ENCODE measurements at places on chromosomes 5 and 9.

DNA sequence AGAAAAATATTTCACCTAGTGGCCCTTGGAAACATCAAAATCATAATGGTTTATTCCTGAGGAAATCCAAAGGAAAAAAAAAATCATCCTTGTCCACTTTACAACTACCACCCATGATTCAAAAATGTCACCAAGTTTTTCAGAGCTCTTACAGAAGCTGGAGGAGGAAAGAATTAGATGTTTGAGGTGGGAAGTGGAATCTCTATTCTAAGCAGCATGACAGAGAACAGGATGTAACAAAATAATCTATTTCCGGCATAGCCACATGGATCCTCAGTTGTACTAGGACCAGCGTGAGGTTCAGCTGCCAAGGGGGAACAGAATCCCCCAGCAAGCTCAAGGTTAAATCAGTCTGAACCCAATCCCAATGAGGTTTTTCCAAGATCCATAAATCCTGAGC is 40.2 kb downstream of the FBXW11 start:
- DNase-seq = no peak

- DNase-seq = peak; percentile 48
These were observed 43.5 kb downstream of the ADAMTS2 start for GRCh38 chr5:179301796-179302195.

- DNase-seq = no peak
These were observed 153.5 kb upstream of the OR13F1 start for GRCh38 chr9:104350541-104350940.

DNA sequence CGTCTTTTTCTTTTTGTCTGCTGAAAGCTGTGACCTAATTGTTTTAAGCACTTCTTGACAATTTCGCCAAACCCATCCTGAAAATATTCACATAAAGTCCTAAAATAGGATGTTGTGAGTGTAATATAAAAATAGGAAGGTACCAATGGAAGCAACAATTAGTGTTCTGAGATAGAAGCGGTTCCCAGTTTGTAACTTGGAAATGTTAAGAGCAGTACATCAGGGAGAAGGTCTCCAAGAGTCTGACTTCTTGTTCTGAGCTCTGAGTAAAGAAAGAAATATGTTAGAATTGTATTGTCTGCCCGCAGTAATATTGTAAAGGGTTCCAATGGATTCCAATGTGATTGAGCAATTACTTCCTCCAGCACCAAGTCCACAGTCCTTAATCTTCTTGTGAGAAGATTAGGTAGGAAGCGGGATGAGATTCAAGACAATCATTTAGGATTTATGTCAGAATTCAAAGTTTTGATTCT is 3.9 kb downstream of the VCAN start:
- DNase-seq = peak; percentile 90

DNA sequence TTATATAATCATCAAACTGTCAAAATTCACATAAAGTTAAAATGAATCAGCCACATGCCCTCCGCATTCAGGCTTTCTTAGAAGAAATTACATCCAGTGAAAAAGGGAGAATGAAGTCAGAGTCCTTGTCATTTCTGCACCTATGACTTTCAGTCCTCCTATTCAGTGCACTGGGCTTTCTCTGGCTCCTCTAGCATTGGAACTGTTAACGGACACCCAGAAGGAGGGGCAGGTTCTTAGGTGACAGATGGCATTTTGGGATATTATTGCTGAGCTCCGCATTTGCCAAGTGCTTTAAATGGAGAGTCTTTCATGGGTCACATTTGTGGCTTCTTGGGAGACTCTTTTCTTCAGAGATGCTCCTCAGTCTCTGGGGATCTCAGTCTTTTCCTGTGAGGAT is 40.0 kb downstream of the ADAMTS19 start:
- no peak for DNase-seq

DNA sequence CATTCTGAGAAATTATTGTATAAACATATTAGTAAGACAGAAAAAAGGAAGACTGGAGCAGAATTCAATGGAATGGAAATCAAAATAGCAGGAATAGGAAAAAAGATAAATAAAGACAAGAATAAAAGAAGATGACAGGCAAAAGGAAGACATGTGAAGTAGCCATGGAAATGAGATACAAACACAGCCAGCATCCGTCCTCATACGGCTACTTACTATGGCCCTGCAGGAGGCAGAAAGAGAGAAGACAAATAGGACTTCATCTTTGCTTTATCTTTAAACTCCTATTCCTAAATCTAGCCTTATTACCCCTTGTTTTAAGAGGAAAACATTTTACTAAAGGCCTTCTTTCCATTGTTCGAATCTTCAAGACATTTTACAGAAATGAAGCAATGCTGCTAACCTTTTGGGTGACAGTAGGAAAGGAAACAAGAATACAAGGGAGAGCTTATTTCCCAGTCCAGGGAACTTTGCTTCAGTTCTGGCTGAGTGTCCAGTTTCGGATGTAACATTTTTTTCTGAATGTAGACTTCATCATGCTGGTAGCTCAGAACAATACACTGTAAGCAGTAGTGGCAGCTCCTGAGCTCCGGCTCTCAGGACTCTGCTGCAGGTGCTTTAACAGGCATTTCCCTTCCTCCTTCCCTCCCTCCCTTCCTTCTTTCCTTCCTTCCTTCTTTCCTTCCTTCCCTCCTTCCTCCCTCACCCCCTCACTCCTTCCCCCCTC is 106.4 kb upstream of the SLC12A2 start:
- no peak for DNase-seq

- no peak for DNase-seq
These were observed 48.0 kb downstream of the LMX1B start for GRCh38 chr9:126661521-126662251.

DNA sequence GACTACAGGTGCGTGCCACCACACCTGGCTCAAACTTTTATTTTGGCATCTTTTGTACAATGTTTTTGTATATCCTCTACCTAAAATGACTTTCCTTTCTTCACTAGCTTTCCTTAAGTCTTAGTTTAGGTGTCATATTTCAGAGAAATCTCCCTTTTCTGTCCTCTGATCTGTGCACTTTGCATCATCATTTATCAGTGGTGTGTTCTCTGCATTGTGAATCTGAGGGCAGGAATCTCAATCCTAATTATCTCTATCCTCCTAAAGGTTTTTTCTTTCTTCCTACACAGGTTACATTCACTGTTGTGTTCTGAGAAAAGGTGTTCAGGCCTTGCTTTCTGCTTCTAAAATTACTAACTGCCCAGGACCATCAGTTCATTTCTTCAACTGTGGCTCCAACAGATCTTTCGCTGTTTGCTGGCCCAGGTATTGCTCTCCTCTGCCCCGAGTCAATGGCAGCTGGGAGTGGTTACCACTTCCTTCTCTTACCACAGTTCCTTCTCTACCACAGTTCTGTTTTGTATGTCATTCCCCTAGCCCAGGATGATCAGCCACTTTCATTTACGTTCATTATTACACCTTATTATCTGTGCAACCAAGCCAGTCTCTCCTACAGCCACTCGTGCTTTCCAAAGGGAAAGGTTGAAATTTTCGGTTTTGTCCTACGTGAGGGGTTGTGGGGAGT is 14.0 kb downstream of the TGFBR1 start:
- no peak for DNase-seq

DNA sequence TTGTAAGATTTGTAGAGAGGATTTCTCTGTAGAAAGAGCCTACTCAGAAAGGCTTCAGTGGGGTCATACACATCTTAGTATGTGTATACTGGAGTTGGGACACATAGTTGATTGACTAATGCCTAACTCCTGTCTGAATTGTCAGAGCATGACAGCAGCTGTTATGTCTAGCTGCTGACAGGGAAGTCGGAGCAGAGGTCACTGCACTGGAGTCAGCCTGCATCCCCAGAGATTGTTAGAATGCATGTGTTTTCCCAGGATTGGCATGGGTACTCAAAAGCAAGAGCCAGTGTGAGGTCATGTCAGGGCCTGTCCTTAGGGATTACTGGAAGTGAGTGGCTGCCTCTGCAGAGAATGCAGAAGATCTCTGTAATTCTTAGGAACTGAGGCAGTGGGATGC is 82.7 kb downstream of the ITGA1 start:
- peak; percentile 54 for DNase-seq

DNA sequence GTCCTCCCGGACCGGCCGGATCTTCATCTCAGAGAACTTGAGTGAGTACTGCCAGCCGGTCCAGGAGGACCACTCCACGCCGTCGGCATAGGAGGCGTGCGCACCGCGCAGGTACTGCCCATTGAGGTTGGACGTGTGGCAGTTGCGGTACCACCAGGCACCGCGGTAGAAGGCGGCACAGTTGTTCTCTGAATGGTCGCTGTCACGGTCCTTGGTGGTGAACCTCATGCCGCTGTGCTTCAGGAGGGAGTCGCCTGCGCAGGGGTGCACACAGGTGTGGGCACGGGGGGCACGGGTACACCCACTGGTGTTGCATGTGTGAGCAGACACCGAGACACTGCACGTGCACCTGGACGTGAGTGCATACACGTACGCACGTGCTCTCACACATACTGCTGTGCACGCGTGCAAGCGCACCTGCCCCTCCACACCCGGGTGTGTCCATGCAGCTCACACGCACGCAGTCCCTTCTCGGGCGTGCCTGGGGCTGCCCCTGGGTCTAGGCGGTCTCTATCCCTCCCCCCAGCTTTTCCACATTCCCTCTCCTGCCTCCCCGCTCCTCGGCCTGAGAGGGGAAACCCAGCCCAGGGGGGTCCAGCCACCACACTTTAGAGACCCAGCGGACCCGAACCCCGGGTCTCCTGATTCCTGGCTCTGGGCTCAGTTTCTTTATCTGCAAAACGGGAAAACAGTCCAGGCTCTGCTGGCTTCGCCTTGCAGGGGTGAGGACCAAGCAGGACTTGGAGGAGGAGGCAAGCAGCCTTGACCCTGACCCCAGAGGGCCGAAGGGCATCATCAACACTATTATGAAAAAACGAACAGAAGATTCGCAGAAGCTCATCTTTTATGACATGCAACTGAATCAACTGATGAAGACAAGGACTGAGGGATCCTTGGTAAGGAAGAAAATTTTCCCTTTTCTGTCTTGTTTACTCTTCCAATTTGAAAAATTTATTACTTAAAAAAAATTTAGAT is 7.7 kb upstream of the QRFP start:
- DNase-seq = no peak

DNA sequence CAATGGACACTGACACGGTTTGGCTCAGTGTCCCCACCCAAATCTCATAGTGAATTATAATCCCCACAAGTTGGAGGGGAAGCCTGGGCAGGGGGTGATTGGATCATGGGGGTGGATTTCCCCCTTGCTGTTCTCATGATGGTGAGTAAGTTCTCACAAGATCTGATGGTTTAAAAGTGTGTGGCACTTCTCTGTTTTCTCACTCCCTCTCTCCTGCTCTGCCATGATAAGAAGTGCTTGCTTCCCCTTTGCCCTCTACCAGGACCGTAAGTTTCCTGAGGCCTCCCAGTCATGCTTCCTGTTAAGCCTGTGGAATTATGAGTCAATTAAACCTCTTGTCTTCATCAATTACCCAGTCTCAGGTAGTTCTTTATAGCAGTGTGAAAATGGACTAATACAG is 115.8 kb upstream of the KIF2A start:
- no peak for DNase-seq

DNA sequence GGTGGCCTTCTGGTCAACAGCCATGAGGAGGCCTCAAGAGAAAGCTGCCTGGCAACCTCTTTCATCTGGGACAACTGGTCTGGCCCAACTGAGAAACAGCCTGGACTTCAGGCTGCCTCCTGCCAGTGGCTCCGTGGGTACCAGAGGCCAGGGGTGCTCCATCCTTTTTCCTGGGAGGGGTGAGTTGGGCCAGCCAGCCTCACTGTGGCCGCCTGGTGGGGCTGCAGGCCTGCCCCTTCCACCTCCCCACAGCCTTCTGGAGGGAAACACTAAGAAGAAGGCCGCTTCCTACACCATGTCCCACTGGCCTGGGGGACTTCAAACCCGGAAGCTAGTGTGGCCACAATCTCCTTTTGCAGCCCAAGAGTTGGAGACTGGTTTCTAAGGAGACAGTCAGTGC is 13.8 kb upstream of the NKD2 start:
- no peak for DNase-seq

GRCh38 chr9:95623640-95624039 is 106.9 kb upstream of the PTCH1 start:
- no peak for DNase-seq

DNA sequence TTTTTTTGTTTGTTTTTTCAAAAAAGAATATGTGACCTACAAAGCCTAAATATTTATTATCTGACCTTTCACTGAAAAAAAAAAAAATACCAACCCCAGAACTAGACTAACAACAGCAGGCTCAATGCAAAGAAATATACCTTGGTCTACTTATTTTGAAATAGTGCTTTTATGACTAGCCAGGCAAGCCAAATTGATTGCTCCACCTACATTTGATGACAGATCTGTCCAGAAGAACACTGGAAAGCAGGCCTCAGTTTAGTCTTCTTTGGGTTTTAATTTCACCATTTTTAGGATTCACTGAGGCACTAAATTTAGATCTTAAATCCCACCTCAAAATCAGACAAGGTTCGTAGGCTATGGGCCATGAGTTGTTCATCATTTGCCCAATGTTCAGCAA is 97.3 kb downstream of the PLPP1 start:
- no peak for DNase-seq

DNA sequence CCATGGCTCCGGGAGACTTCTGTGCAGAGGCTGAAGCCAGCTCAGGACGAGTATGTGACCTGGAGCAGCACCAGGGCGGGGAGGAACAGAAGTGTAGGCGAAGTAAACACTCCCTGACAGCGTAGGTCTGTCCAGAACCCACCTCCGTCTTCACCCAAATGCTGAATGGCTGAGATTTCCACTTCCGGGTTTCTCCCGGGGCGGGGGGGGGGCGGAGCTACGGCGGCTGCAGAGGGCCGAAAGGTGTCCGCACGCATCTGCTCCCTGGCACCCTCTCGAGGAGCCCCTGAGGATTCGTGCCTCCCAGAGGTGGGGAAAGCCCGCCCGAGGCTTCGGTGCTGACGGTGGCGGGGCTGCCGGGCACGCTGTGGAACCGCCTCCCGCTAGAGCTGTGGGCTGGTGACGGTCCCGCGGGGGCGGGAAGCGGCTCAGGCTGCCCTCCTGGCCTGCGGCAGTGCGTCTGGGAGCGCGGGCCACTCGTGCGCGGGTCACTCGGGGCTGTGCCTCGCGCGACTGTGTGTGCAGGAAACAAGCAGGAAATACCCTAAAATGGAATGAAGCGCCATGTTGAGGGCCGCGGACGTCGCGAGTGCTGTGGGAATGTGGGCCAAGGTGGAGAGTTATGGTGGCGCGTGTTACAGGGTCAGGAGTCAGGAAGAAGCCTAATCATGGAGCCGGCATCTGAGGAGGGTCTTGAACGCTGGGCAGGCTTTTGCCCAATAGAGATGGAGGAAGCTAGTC is 1425.4 kb downstream of the FOXD4L5 start:
- peak; percentile 0 for DNase-seq

- DNase-seq = no peak
These were observed 35.8 kb downstream of the CREBRF start for GRCh38 chr5:173091981-173092380.

- DNase-seq = no peak
These were observed 13.4 kb upstream of the SLC9A3 start for GRCh38 chr5:537621-538071.

GRCh38 chr5:7976411-7977190 is 107.7 kb downstream of the MTRR start:
- DNase-seq = no peak

- DNase-seq = no peak
These were observed 636.9 kb upstream of the TLE4 start for GRCh38 chr9:78934880-78935279.

All from fibroblast of mammary gland (primary cell).